ENCODE measurements at places on chromosomes 13 and 19.
A peak's percentile ranks its signal among the peaks of the same experiment; 100 is the strongest.

- no peak for DNase-seq
Measured at GRCh38 chr19:2213799-2214198, 22.3 kb downstream of the PLEKHJ1 start.

DNA sequence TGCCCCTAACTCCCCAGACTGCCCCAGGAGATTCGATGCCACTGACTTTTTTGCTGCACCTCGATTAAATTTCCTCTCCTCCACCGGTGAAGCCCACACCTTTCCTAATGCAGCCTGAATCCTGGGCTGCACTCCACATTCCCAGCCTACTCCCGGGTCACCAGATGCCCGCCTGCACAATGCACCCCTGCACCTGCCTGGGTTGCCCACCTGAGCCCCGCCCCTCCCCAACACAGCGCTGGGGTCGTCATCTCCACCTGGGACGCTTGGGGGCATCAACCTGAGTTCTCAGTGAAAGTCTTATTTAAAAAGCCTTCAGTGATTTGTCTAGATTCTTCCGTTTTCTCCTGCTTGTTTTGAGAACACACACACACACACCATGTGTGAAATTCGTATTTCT, 24.5 kb upstream of the DPP9 start:
- DNase-seq, result no peak

- no peak for DNase-seq
Measured at GRCh38 chr13:67071918-67072598, 158.1 kb downstream of the PCDH9 start.

GRCh38 chr19:1315470-1316166, 29.9 kb downstream of the EFNA2 start:
- DNase-seq, result peak; percentile 81

DNA sequence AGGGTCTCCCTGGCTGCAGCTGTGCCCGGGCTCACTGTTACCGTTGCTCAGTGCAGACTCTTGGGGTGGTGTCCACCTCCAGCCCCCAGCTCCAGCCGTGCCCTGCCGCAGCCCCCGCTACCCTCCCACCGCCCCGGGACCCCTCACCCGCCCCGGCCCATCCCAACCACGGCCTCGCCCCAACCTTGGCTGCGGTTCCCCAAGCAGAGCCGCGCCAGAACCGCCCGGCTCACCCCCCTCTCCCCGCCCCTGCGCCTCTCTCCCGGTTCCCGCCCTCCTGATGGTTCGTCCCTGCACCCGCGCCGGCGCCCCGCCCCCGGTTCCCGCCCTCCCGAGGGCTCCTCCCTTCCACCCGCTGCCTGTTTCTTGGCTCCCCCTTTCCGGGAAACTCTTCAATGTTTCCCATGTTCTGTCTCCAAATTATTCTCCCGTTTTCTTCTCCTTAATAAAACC, 40.3 kb downstream of the ANKRD10 start:
- peak; percentile 87 for DNase-seq

DNA sequence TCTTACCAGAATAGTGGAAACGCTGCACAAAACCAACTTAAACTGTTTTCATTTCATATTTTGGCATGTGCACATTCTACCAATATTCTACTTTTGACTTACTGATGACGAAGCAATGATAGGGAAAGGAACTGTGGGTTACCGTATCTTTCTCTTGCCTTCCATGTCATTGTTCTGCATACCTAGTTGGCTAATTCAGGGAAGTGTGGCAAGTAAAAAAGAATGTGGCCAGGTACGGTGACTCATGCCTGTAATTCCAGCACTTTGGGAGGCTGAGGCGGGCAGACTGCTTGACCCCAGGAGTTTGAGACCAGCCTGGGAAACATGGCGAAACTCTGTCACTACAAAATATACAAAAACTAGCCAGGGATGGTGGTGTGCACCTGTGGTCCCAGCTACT, 108.2 kb downstream of the SIPA1L3 start:
- DNase-seq, result no peak

- DNase-seq, result no peak
Measured at GRCh38 chr19:50230379-50231351, 27.2 kb downstream of the MYH14 start.

GRCh38 chr19:17524651-17525050, 13.2 kb downstream of the PGLS start:
- no peak for DNase-seq

- DNase-seq, result no peak
Measured at GRCh38 chr13:24076109-24076508, 84.4 kb upstream of the SPATA13 start.

DNA sequence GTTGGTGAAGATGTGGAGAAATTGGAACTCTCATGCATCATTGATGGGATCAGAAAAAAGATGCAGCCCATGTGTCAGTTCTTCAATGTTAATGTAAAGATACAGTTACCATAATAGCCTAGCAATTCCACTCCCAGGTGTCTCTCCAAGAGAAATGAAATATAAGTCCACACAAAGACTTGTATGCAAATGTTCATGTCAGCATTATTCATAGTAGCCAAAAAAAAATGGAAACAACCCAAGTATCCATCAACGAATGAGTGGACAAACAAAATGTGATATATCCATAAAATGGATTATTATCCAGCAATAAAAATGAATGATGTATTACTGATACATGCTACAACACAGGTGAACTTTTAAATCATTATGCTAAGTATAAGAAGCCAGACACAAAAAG, 38.7 kb downstream of the CCDC70 start:
- no peak for DNase-seq

DNA sequence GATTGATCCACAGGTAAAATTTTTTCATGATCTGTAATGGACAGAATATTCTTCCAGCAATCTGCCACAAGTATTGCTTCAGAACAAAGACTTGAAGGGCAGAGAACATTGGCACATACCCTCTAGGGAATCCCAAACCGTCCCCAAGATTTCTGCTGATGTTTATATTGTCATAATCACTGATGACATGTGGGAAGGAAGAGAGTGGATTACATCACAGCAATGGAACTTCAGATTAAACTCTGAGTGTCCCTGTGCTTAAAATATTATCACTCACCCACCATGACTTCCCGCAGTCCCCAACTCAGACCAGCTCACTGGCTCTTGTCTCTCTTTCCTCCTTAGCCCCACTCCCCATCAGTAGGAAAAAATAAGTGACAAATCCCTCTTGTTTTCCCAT, 8.5 kb upstream of the TPT1 start:
- no peak for DNase-seq

DNA sequence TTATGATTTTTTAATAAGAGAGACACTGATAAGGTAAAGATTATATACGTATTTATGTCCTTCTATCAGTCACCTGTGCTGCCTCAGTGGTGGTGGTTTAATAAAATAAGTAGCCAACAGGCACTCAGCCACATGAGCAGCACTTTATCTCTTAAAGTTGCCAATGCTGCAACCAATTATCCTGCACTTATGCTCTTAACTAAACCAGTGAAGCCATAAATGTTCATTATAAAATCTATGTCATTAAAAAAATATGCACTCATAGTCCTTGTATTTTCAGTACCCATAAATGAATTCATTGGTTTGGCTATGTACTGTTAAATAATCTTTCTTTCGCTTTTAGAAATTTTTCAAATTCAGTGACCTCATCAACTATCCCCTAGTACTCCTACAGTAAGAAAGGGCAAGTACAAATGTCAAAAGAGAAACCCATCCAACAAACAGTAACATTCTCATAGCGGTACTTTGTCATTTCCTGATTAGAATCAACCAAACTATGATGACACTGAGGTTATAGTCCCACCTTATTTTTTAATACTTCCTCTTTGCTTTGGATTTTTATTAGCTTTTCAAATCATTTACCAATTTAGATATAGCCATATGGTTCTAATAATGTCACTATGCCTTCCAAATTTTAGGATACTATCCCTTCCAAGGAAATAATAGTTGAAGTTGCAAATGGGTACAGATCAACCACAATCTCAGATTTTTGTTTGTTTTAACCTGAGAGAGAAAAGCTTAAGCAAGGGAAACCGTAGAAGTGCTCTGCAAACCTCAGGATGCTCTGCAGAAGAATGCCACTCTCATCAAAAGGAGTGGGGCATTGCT, 190.9 kb downstream of the KLF12 start:
- no peak for DNase-seq

DNA sequence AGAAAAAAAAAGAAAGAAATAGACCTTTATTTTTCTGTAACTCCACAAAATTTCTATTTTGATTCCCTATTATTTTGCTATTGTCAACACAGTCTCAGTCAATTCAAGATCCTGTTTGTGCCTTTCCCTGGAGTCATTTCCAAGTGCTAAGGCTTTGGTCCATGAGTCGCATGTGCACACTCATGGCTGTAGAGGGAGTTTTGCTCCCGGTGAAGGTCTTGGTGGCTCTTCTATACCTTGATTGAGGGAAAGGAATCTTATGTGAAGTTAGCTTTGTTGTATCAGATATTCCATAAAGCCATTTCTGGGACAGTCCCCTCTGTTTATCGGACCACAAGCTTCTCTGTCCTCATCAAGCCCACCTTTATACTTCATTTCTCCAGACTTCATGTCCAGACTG, 58.7 kb upstream of the ALOX5AP start:
- DNase-seq, result no peak

- peak; percentile 9 for DNase-seq
Measured at GRCh38 chr13:108272333-108272732, 2.8 kb downstream of the TNFSF13B start.

DNA sequence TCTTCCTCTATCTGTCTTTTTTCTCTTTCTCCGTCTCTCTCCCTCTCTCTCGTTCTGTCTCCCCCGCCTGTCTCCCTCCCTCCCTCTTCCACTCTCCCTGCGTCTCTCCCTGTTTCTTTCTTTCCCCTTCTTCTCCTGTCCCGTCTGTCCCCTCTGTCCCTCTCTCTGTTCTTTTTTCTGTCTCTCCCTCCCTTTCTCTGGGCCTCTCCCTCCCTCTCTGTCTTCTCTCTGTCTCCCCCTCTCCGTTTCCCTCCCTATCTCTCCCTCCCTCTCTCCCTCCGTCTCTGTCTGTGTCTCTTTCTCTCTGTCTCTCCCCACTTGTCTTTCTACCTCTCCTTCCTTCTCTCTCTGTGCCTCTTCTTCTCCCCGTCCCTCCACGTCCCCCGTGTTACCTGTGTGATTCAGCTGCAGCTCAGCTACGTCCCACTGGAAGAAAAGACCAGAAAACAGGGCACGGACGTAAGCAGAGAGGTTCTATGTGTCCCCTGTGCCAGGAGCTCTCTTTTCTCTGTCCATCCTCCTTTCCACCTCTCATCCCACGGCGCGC, 1.2 kb downstream of the CD70 start:
- no peak for DNase-seq

- DNase-seq, result no peak
Measured at GRCh38 chr13:59475911-59476310, 687.8 kb downstream of the DIAPH3 start.

- DNase-seq, result peak; percentile 53
Measured at GRCh38 chr13:71879129-71879535, 12.1 kb upstream of the DACH1 start.

DNA sequence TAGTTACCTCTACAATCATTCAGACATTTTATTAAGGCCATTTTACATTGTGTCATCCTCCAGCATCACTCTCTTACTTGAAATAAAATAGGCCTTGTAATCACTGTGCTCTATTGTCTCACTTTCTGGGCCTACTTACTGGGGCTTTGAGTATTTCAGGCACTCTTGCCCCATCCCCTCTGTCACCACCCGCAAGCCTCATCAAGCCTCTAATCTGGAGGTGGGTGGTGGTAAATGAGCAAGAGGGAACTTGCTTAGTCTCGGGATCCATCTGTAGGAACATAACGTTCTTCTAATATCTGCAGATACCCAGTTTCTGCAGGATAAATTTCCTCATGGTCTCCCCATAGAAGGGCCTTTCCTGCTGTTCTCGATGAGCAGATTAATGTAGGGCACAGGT, 19.4 kb upstream of the GPR18 start:
- DNase-seq, result no peak

DNA sequence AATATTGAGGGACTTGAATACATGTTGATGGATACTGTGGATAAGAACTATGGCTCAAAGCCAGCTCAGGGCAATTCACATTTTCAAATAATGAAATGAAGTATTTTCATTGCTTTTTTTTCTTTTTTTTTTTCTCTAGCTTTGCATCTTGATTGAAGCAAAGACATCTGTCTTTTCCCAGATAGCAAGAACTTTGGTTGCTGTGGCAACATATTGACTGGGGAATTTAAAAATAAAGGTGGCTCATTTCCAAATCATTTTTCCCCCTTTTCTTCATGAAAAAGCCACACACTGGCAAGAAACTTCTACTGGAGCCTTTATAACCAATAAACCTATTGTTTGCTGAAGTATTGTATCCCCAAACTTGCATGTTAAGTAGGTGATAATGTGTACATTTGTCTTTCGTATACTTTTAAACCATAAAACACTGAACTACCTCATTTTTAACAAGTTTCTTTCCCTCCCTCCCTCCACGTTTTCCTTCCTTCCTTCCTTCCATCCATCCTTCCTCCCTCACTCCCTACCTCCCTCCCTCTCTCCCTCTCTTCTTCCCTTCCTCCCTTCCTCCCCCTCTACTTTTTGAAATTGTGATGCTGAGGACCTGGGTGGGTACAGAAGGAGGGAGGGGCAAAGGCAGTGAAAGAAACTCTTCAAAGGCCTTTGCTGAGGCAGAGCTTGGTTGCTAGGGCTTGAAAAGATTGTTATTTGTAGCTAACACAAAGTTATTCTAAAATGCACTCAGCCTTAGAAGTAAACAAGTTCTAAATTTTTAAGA, 343.5 kb upstream of the SPRY2 start:
- DNase-seq, result no peak

GRCh38 chr19:42326969-42327368, 1.5 kb downstream of the MEGF8 start:
- DNase-seq, result no peak

DNA sequence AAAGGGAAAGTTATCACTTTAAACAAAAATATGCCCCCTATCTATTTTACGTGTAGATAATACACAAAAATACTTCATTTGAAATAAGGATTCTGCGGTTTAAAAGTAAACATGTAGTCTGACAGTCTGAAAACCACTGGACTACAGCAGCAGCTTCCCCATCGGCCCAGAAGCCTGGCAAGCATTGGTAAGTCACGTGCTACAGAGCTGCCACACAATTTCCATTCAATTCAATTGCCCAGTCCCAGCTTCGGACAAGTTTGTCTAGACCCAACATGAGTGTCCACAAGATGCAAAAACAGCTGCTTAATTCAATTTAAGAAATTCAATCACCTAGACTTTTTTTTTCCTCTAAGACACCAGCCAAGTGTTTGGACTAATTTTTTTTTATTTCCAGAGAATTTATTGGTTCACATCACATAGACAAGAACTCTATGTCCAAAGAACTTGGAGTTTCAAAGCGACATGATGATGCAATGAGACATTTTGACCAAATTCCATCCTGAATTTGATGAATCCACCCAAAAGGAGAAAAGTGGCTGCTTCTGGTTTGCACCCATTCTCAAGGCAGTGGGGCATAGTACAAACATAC, 458.9 kb downstream of the COG6 start:
- no peak for DNase-seq

Data from astrocyte of the hippocampus (primary cell).